MCF 10A (cell line): ENCODE measurements at places on chromosomes 13 and 19. TPM values are rescaled to one million over a fixed set of nuclear protein-coding genes. Genes with fewer than 3 reads are reported as not detected.

ZNF227 gene
- 22.6 and 29.0 TPM in 2 replicates for total RNA-seq

CEACAM20 gene
- total RNA-seq, result not detected in 2 replicates

CGB3 gene
- not detected in 2 replicates for total RNA-seq

FCHO1 gene
- total RNA-seq, result 0.10 and 0.23 TPM in 2 replicates

ALOX5AP gene
- total RNA-seq, result 0.83 and 1.5 TPM in 2 replicates

CBARP gene
- total RNA-seq, result 7.0 and 8.2 TPM in 2 replicates

GRCh38 chr13:87459419-87459818 is 211.8 kb upstream of the SLITRK5 start:
- peak; percentile 3 for DNase-seq

GRCh38 chr13:83515268-83516015 is 366.8 kb downstream of the SLITRK1 start:
- peak; percentile 80 for DNase-seq

GRCh38 chr19:10966809-10967208 is 6.0 kb downstream of the SMARCA4 start:
- no peak for DNase-seq

- DNase-seq, result no peak
Observed at GRCh38 chr13:113835461-113836270, 28.2 kb downstream of the GAS6 start.

DNA sequence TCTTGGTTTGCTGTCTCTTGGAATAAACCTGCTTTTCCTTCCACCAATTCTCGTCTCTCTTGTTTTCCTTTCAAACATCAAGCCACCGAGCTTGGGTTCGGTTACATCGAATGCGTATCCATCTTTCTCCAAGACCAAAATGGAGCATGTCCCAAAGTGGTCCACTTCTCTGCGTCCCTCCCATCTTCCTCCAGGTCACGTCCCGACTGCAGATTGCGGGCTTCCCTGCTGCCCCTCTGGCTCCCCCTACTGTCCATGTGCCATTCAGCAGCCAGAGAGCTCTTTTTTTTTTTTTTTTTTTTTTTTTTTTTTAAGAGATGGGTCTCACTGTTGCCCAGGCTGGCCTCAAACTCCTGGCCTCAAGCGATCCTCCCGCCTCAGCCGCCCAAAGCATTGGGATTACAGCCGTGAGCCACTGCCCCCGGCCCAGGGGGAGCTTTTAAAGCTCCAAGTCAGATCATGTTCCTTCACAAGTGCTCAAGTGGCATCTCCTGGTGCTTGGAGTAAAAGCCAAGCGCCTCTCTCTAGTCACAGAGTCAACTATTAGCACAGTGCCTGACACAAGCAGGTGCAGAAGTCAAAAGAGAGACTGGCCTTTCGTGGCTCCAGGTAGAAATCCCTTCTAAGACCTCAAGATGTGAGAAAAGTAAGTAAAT is 10.0 kb downstream of the COL5A3 start:
- DNase-seq, result peak; percentile 69

DNA sequence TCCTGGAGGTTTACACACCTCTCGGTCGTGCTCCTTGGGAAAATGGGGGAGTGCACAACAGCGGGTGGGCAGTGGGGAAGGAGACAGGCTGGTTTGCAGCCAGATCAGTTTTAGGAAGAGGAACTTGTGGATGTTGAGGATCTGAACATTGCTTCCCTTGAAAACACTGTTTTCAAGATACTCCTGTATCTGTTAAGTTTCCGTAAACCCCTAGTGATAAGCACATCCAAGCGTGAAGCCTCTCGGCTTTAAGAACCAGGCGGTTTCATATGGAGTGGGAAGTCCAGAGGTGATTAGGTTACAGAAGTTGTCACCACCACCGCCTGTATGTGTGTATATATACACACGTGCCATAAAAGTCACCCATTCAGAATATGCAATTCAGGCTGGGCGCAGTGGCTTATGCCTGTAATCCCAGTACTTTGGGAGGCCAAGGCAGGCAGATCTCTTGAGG is 47.4 kb downstream of the SIPA1L3 start:
- no peak for DNase-seq

DNA sequence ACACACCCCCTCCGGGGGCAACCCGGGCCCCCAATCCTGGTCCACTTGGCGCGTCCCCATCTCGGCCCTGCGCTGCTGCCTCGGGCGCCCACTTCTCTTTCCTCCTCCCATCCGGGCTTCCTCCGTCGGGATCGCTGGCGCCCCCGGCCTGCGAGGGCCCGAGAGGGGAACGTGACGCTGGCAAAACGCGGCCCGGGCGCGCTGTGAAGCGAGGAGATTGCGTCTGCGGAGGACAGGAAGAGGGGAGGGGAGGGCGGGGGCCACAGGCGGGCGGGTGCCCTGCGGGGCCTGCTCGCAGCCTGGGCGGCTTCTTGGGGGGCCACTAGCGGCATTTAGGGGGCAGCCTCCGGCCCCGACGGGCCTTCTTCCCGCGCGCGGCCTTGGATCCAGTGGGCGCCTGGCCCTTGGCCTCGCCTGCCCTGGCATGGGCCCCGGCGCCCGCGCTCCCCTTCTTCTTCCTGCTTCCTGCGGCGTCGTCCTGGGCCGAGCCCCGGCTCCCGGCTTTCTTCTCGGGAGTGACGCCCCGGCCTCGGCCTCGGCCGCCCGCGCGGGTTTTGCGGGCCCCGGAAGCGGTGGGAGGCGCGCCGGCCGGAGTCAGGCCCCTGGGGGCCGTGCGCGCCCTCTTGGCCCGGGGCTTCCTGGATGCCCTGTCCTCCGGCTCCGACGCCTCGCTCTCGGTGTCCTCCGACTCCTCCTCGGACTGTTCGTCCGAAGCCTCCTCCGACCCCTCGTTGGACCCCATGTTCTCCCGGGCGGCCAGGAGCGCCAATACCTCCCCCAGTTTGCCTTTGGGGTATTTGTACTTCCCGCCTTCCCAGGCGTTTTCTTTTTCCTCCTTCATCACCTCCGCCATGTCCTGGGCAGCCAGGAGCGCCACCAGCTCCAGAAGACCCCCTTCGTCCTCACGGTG is 2.2 kb downstream of the PNMA8B start:
- no peak for DNase-seq

- no peak for DNase-seq
Observed at GRCh38 chr13:104296286-104296685, 1230.1 kb upstream of the SLC10A2 start.

DNA sequence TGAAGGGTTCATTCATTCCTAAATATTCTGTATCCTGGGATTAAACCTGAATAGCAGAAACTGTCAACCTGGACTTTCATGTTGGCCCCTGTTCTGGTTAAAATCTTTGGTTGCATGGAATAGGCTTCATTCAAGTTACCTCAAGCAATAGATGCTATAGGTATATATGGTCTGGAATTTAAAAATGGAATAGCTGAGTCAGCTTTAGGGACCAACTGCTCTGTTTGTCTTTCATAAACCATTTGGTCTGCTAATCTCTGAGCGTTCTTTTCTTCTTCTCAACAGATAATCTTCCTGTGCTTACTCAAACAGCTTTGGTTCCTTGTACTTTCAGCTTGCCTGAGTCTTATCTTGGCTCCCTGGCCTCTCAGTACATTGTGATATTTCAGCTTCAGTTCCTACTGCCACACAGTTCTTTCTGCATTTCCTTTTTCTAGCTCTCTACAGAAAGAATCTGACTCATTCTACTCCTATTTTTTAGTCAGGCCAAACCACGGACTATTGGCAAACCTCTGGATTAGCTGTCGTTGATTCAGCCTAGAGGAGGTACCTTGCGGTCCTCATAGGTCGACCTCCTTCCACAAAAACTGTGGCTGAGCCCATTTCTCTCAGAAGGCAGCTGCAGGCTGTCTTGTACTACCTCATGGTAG is 35.9 kb upstream of the MAB21L1 start:
- DNase-seq, result peak; percentile 87

DNA sequence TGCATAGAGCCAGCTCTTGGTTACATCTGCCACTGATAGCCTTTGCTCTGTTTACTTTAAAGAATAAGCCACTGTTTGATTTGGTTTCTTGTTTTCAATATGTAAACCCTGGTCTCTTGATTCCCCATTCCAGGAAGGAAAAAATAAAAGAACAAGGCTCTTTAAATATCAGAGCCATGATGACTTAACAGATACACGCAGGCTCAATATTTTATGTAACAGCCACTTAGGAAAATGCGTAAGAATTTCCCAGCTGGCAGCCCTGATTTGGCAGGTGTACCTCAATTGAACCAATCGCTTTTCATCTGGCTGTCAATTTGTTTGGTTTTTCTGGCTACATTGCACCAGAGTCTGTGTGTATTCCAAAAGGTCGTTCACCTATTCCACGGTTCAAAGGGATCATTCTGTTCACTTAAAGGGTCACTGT is 65.6 kb downstream of the IRS2 start:
- no peak for DNase-seq

- DNase-seq, result no peak
Observed at GRCh38 chr13:80259159-80259558, 81.8 kb downstream of the SPRY2 start.

DNA sequence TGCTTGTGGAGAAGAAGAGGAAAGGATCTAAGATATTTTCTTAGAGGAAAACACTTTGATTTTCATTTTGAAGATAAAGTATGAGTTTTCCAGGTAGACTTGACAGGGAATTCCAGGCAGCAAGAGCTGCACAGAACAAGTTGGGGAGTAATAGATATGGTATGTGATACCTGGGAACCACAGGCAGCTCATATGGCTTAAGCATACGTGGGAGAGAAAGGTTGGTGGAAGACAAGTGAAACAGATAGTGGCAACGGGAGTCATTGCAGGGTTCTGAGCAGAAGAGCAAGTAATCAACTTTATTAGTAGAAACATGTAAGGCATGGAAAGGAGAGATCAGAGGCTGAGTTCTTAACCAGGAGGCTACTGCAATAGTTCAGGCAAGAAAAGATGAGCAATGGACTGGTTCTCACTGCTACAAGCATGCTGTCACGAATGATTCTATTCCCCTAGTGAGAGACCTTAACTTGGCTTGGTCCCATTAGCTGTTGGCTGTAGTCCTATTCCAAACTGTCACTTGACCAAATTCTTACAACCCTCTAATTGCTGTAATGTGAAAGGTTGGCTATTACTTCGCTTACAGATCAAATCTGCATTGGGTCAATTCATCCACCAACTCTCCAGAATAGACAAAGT is 217.9 kb downstream of the VWA8 start:
- no peak for DNase-seq

DNA sequence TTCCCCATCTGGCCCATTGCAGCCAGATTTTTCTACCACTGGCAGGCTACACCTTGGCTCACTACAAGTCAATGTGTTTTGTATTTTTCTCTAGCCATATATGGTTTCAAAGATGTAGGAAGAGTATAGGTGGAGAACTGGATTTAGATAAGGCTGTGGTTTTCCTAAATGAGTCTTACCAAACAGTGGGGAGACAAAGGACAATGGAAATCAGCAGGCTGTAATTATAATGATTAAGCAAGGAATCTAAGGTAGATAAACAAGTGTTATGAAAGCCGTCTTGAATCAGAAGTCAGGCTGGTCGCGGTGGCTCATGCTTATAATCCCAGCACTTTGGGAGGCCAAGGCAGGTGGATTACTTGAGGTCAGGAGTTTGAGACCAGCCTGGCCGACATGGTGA is 11.2 kb downstream of the IGFL1 start:
- no peak for DNase-seq
